Inflammatory macrophage treated with lipopolysaccharide for 4 hours (primary cell): ENCODE measurements at places on chromosomes 2 and 18.

DNA sequence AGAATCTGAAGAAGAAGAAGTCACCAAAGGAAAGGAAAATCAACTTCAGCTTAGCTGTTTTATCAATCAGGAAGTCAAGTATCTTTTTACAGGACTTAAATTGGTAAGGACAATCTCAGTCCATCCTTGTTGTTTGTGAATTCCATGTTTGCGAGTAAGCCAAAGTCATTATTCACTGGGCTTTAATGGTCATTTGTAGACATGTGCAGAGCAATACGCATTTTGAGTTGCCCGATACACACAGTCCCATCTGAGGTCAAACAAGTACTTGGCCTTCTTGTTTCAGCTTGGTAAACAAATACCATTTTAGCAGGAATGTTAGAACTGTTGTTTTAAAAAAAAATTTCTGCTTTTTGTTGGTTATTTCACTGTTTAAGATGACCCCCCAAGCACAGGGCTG lies 40.9 kb downstream of the USP14 start:
- DNase-seq = no peak

DNA sequence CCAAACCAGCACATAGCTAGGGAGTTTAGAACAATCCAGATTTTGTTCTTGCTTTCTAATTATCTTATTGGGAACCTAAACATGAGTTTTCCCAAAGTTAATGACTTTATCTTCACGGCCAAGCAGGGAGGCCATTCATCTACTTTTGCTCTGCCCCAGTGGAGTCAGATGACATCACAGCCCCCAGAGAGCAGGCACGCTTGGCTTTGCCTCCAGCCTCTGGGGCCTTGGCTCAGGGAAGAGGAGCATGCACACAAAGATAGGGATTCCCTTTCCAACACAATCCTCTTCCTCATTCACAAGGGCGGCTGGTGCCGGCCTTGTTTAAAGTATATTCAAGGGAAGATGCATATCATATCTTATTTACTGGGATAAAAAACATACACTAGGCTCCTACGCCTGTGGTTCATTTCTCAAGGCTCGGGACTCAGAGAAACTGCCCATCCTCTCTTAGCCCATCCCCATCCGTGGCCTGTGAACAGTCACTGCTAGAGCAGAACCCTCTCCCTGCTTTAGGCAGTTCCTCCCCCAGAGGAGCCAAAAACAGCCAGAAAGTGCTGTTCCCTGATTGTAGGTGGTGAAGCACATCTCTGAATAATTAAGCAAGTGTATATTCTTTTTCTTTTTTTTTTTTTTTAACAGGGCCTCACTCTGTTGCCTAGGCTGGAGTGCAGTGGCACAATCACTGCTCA lies 21.2 kb downstream of the TGFA start:
- DNase-seq = no peak

GRCh38 chr2:172052000-172052983 lies 33.0 kb upstream of the DLX1 start:
- DNase-seq = no peak

- no peak for DNase-seq
Measured at GRCh38 chr2:230901006-230901405, 24.0 kb downstream of the GPR55 start.

GRCh38 chr2:167431949-167432348 lies 543.7 kb downstream of the XIRP2 start:
- no peak for DNase-seq

GRCh38 chr2:106545007-106545406 lies 57.8 kb downstream of the CD8B2 start:
- no peak for DNase-seq

- DNase-seq = no peak
Measured at GRCh38 chr2:36559221-36559942, 38.6 kb downstream of the FEZ2 start.

GRCh38 chr2:237744613-237745249 lies 53.8 kb upstream of the RBM44 start:
- peak; percentile 49 for DNase-seq

- no peak for DNase-seq
Measured at GRCh38 chr18:22277758-22278157, 108.4 kb downstream of the GATA6 start.

DNA sequence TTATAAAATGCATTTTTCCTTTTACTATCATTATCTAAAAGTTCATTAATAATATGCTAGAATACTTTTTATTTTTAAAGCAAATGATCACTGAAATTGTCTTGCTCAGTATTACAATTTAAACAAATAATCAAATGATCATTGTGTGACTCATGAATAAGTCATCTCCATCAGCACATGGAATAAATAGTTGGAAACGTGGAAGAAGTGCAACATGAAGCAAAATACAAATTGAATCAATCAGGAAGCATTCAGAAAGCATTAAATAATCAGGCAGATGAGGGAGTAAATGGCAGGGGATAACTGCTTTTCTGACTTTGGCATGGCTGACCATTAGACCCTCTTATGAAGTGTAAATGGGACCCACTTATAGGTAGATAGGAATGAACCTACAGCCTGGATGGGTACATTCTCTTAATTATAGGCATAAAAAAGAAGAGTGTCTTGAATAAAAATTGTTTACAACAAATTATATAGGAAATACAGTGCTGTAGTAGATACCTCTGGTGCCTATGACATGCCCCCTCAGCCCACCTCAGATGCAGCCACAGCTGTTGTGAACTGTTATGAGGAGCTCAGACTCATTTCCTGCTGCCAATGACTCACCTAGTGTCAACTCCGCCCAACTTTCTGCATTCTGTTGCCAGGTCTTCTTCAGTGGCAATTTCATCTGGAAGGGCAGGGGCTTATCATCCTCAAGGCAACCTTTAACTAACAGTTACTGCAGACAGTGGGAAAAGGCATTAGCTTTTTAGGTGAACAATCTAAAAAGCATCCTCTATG lies 936.0 kb downstream of the TRIB2 start:
- no peak for DNase-seq

DNA sequence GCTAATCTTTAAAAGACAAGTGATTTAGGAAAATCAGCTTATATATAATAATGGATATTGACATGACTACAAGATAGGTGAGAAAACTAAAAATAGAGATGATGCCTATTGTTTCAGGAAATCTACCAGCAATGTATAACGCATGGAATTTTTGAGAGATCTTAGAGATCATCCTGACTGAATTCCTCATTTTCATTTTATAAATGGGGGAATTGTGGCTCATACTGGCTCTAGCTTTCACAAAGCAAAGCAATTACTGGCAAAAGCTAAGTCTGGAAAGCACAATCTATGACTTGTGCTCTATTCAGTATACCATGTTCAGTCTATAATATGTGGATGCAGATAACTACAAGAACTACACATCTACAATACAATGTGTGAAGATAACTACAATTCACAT lies 51.9 kb upstream of the FANCL start:
- DNase-seq = no peak

- DNase-seq = no peak
Measured at GRCh38 chr2:219059725-219060682, 717 bp downstream of the IHH start.

DNA sequence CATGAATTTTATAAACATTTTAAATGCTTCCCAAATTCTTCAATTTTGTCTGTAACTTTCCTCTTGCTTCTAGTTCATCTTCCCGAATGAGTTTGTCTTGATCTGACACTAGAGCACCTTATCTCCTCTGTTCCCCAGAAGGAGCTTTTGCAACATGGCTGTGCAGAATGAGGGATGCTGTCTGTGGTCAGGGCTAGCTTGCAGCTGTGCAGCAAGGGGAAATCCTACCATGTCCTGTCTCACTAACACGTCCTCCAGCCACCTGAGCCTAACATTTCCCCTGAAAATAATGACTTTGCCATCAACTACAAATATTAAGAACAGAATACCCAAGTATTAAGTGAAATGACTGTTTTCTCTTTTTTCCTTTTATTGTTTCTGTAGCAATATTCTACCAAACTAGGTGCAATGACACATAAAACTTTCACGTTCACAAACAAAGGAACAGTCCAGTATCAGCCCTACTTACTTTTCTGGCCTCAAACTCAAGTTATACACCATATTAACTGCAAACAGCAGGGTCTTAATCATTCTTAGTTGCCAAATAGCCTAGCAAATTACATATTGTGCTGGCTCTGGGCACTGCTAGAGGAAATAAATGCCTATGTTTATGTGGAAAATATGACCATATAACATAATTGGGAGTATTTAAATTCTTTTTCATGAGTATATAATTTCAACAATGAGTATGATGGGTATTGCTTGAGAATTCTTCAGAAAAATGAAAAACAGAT lies 423.3 kb downstream of the CMPK2 start:
- no peak for DNase-seq

DNA sequence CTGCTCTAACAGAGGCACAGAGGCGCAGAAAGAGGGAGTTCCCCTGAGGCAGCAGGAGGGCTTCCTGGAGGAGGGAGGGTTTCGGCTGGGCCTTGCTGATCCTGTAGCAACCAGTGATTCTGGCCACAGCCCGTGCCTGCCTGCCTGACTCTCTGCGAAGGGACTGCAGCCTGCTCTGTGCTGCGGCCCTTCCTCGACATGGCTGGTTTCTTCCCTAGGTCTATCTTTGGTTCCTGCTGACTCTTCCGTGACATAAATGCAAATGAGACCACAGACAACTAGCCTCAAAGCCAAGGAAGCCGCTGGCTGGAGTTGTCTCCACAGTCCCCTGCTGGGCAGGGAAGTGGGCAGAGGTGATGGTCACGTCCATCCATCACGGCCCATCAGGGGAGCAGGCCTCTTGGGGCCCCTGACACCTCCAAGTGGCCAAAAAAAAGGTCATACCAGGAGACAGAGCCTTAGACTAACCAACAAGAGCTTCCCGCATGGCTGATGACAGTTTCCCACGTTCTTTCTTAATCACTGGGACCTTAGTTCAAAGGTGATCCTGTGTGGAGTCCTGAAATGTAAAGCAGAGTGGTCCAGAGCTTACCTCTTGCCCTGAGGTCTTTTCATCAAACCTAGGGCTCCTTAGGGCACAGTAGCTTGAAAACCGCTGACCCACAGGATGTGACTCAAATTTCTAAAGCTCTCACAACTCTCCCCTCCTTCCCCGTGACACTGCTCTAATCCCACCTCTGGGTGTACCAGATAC lies 55.3 kb downstream of the HS1BP3 start:
- peak; percentile 76 for DNase-seq

- no peak for DNase-seq
Measured at GRCh38 chr2:127645395-127646291, at the start of gene GPR17. TSS of gene GPR17 (plus strand) at chr2:127646153. CDS start at chr2:127650736, 4,583 bp downstream.

DNA sequence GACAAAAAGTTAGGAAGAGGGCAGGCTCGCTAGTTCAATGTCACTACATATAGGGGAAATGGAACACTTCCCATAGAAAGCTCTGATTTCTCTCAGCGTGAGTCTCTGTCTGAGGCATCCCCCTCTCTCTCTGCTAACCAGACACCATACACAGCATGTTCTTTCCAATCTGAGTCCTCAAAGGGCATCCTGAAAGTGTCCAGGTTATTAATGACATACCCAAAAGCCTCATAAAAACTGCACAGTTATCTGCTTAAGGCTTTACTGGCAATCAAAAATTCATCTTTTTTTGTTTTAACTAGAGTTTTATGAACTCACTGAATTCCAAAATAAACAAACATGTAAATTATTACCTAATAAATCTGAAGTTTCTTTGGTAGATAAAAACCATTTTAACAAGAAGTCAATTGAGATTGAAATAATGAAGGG lies 137.4 kb downstream of the AFF3 start:
- DNase-seq = no peak

DNA sequence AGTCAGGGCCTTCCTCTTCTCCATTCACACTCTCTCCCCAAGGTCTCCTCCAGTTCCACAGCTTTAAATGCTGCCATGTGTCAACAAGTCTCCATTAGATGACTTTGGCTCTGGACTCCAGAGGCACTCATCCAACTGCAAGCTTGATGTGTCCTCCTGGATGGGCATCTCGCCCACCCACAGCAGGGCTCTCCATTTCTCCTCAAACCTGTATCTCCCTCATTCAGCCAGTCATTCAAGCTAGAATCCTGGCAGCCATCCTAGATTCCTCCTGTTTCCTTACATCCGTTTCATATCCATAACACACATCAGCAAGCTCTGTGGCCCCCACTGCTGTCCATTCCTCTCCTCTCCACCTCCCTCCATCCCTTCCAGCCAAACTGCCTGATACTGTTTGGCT lies 88.4 kb upstream of the AFF3 start:
- no peak for DNase-seq

- DNase-seq = peak; percentile 30
Measured at GRCh38 chr2:149418065-149418464, 87.7 kb downstream of the LYPD6 start.

GRCh38 chr2:59529726-59530125 lies 1023.7 kb downstream of the BCL11A start:
- no peak for DNase-seq

- DNase-seq = no peak
Measured at GRCh38 chr18:49876536-49876935, 63.2 kb upstream of the ACAA2 start.

DNA sequence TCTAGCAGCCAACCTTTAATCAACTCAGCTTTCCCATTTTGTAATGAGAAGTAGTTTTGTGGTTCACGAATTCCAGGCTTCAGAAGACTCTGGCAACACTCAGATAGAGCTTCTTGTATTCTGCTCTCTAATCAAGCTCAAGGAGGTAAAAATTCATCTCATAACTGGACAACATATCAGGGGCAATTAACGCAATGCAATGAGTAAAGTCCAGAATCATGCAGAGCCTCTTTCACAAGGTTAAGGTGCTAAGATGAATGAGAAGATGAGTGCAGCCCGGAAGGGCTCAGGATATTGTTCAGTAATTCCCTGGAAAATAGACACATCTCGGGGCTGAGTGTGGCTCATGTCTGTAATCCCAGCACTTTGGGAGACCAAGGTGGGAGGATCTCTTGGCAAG lies 527.7 kb downstream of the SOX11 start:
- DNase-seq = no peak

DNA sequence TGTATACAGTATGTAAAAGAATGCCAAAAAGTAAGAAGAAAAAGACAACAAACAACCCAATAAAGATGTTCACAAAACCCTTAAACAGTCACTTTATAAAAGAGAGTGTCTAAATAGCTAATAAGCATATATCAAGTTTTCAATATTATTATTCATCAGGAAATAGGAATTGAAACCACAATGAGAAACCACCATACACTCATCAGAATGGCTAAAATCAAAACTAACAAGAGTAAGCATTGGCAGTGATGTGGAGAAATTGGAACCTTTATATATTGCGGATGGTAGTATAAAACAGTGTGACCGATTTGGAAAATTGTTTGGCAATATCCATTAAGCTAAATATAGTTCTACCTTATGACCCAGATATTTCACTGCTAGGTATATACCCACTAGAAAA lies 20.5 kb upstream of the TGFA start:
- DNase-seq = peak; percentile 51

DNA sequence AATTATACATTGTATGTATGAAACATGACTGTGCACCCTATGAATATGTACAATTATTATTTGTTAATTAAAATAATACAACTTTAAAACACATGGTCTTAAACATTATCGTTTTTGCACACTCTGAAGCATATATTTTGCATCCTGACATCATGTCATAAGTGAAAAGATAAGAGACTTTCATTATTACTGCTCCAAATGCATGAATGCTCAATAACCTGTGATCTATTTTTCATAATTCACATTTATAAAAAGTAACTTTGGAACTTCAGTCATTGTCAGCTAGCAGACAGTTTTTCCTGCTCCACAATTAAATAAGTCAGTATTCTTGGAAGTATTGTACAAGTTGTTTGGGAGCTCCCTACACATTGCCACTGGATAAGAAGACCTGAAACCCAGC lies 1.3 kb upstream of the ITPRIPL1 start:
- no peak for DNase-seq

- DNase-seq = peak; percentile 69
Measured at GRCh38 chr2:118046634-118047210, 32.9 kb upstream of the CCDC93 start.

GRCh38 chr2:234955971-234956509 lies 4.2 kb downstream of the SH3BP4 start:
- no peak for DNase-seq
